ENCODE measurements at places on chromosomes 5 and 9. TPM values are rescaled to one million over a fixed set of nuclear protein-coding genes. Genes with fewer than 3 reads are reported as not detected.

DNA sequence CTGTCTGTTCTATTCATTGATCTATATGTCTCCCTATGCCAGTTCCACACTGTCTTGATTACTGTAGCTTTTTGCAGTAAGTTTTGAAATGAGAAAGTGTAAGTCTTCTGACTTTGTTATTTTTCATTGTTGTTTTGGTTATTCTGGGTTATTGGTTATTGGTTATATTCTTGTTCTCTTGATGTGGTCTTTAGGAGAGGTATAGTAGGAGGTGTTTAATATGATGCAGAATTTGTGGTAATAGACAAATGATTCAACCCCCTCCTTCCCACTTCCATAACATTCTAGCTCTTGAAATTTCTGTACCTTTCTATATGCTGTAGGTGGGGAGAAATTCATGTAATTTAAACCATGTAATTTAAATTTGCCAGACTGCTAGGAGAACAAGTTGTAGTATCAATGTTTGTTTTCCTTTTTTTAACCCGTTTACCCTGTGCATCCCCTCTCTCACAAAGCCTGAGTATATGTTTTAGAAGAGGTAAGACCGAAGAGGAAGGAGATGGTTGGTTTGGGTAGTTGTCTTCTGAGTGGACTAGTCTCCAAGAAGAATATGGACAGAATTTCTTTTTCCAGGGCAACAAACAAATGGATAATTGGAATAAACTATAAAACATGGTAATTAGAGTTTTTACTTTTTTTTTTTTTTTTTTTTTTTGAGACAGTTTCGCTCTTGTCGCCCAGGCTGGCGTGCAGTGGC is 19.2 kb downstream of the ANKHD1 start:
- no peak for DNase-seq

DNA sequence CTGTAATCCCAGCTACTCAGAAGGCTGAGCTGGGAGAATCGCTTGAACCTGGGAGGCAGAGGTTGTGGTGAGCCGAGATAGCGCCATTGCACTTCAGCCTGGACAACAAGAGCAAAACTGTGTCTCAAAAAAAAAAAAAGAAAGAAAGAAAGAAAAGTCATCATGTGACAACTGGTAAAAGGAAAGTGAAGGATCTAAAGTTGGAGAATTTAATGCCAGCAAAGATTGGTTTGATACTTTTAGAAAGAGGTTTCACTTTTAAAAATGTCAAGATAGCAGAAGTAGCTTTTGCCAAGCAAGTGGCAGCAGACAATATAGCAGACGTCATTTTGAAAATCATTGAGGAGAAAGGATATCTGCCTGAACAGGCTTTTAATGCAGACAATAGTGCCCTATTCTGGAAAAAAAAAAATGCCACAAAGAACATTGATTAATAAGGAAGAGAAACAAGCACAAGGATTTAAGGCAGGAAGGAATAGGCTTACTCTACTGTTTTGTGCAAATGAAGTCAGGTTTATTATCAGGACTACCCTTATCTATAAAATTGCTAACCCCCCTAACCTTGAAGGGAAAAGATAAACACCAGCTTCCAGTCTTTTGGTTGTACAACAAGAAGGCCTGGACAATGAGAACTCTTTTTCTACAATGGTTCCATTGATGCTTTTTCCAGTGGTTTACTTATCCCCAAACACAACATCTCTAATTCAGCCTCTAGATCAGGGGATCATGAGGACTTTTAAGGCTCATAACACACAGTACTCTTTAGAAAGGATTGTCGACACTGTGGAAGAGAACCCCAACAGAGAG is 12.0 kb downstream of the PKD2L2 start:
- no peak for DNase-seq

GRCh38 chr5:2981652-2982051 is 230.2 kb upstream of the IRX2 start:
- no peak for DNase-seq

Gene ANXA1
- 4.7 TPM for total RNA-seq

DNA sequence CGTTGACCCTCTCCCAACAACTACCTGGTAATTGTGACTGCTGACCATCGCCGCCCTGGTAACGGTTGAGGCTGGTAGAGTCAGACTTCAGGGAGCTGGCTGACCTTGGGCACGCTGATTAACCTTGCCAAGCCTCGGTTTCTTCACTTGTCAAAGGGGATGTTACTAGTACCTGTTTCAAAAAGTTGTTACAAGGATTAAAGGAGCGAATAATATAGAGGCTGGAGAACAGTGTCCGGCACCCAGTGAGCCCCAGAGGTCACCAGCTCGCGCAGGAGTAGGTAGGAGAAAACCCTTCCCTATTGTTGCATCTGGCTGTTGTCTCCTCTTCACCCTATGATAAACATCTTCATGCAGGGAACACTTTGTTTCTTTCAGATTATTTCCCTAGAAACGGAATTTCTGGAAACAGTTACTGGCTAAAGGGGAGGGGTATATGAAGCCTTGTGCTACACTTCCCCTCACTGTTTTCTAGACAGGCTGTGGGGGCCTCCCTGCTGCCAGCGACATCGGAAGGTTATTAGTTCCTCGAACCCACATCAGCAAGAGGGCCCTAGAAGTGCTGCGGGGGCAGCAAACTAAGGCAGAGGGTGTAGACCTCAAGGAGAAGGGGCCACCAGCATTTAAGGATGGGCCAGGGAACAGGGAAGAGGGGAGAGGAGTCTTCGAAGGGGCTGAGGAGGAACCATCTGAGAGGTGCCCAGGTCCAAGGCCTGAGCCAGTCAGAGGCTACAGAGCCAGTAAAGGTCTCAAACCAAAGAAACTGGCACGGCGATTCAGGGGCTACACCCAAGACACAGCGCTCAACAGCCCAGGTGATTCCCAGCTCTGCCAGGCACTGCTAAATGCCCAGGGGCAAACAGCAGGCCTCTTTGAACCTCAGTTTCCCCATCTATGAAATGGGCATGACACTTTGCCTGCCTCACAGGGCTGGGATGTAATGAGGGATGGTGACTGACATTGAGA is 37.6 kb downstream of the HRH2 start:
- no peak for DNase-seq

Measured in H7 (cell line).